ENCODE measurements at places on chromosomes 7 and 10.

DNA sequence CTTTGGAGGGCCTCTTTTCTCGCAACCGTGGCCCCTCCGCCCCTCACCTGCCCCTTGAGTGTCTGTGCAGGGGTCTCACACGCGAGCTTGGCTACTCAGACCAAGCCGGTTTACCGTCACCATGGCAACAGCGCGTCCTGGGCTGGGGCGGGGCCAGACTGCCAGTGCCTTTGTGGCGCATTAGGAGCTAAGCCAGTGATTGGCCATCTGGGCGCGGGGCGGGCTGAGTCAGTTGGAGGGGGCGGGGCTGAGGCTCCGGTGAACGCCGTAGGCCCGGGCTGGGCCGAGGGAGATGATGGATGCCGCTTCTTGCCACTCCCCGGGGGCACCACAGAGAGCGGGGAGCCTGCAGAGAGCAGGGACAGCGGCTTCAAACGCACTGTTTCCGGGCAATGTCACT, 48.7 kb upstream of the FXYD4 start:
- peak; percentile 72 for DNase-seq

DNA sequence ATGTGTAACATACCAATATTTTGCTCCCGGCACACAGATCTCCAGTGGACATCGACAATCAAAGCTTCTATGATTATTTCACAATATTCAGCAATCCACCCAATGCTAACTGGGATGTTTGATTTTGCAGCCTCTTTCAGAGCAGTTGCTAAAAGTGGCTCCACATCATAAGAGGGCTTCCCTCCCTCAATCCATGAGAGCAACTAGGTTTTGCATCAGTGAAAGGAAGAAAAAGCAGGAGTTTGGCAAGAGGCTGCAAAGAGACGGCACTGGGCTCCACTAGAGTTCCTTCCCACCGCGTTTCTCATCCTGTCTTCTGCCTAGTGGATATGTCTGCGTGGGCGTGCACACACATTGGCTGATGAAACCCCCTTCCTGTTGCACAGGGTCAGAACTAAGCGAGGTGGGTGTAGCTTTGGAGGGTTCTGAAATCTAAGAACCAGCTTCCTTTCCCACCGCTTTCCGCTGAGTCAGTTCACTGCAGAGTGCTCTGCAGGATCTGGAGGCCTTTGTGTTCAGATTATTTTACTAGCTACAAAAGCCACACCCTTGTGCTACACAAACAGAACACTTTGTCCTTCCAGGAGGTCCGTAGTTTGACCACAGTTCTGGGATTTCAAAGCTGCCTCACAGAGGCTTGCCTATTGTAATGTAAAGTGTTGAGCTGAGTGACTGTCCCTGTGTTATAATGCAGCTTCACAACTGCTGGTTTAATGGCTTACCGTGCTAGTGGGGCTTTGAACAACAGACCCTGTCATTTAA, 28.1 kb downstream of the ARL4A start:
- peak; percentile 8 for DNase-seq

GRCh38 chr10:126315494-126316177, 72.6 kb downstream of the ADAM12 start:
- DNase-seq, result no peak

DNA sequence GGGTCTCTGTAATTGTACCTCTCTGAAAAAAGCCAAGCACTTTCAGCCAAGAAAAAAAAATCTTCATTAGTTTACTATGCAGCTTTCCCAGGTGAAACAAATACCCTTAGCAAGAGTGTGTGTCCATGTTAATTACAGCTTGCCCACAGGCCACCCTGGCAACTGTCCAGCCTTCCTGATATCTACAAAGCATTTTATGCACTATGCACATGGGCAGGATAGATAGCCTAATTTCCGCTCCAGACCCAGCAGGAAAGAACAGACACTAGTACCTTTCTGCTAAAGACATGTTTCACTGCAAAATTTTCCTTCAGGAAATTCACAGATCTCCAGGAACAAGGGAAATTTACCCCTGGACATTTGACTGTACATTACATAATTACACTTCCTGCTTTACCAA, 24.4 kb downstream of the CACNA2D1 start:
- no peak for DNase-seq

GRCh38 chr7:1503390-1503789, 799 bp downstream of the INTS1 start:
- DNase-seq, result no peak

- DNase-seq, result no peak
Measured at GRCh38 chr10:96478355-96478754, 35.4 kb downstream of the TLL2 start.

DNA sequence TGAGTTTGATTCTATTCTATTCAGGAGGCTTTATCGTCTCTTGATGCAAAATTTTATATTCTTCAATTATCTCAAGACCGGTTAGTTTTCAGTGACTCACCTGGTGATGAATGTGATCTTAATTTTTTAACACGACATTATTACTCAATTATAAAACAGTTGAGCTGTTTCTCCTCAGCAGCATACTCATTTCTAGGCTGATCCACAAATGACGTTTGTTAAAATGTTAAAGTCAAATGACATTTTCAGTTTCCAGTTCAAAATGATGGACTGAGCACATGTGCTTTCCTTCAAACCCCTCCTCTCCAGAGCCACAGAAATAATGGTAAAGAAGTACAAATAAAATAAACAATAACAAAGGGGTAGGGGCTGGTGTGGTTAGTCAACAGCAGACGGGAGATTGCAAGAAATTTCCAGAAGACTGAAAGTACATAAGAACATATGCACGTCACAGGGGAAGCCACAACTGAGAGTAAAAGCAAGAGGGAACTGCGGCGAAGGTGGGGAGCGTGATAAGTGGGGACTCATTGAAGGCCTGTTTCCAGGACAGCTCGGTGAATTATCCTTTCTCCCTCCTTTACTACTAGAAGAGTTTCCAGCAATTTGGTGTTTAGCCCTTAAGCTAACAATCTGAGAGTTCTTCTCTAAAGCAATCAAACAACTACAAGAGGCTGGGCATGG, 10.9 kb downstream of the MACROH2A2 start:
- DNase-seq, result no peak

DNA sequence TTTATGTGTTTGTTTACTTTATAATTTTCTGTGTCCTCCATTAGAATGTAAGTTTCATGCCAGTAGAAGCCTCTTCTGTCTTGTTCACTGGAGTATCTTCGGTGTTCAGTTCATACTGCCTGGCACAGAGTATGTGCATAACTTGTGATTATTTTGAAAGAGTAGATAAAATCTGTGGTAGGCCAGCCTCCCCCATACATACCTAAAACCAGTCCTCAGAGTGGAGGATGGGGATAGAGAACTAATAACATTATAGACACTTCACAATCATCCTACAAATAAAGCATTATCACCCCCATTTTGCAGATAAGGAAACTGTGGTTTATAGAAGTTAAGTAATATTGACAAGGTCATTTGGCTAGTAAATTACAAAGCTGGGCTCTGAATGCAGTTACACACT, 28.0 kb downstream of the VIM start:
- DNase-seq, result no peak

DNA sequence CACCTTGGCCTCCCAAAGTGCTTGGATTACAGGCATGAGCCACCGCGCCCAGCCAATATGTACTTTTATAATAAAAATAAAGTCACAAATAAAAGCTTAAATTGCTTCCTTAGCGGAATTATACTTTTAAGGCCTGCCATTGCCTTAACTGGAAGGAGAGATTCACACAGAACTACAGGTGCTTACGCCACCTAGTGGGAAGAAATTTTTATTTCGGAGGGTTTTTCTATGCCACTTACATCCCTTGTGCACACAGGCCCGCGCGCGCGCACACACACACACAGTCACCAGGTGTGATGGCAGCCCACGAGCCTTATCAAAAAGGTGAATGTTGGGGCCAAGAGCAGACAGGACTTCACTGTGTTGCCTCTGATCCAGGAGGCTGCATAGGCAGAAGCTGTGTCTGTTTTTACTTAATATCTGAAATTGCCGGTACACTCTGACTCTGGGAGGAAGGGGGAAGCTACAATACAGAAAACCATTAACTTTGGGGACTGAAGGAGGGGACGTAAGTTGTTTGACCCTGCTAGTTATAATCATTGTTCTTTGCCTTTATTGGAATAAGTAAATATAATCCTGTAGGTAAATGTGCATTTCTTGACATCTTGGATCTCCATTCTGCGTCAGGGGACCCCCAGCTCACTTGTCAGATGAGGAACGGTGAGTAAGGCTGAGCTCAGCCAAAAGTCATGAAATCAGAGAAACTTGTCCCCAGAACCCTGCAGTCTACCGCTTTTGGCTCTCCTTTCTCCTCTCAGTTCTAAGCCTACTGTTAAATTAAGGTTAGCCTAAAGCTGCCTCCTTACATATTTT, 87.1 kb downstream of the SLC16A9 start:
- DNase-seq, result no peak

DNA sequence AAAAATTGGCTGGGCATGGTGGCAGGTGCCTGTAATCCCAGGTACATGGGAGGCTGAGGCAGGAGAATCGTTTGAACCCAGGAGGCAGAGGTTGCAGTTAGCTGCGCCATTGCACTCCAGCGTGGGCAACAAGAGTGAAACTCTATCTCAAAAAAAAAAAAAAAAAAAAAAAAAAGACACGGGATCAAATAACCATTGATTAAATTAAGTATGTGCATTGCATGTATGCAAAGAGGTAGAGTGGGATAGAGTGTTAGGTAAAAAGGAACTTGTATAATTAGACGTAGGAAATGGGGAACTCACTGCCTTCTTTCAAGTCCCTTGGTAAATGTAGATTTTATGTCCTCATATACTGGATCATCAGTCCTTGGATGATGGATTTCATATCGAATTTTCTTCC, 13.1 kb downstream of the VCL start:
- DNase-seq, result no peak

- no peak for DNase-seq
Measured at GRCh38 chr7:20778063-20778721, 8.5 kb downstream of the SP8 start.

Data from stimulated activated CD8-positive, alpha-beta memory T cell treated with anti-CD3 and anti-CD28 coated beads, Interleukin-7, amount 100 ng/mL, for 4 hours (primary cell).